ENCODE measurements at places on chromosomes 11 and 22.

DNA sequence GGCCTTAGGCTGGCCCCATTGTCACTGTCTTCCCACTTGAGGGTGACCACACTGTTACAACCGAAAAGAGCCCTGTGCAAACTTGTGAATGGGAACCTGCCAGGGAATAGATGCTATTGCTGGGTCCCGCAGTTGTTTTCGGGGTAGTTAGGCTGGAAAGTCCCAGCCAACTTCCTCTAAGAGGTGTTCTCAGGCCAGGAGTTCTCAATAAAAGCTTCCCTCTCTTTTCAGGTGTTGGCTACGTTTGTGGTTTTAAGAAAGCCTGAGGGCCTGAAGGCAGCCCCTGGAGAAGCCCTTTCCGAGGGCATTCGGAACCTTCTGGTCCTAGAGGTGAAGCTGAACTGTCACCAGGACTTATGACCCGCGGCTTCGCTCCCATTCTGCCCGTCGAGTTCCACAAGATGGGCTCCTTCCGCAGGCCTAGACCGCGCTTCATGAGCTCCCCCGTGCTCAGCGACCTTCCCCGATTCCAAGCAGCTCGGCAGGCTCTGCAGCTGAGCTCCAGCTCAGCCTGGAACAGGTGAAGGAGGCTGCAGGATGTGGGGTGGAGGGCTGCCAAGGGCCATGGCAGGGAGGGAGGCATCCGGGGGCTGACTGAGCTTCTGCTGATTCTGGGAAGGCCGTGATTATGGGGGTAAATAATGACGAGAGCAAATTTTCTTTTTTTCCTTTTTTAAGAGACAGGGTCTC lies 104.8 kb downstream of the PRR5L start:
- DNase-seq, result no peak

DNA sequence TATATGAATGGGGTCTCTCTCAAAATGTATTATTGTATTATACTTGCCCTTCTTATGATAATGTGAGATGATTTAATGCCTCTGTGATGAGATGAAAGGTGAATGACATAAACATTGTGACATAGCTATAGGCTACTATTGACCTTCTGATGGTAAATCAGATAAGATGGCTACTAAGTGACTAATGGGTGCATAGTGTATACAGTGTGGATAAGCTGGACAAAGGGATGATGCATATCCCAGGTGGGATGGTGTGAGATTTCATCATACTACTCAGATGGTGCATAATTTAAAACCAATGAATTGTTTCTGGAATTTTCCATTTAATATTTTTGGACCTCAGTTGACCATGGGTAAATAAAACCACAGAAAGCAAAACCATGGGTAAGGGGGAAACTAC lies 243.5 kb downstream of the SBF2 start:
- no peak for DNase-seq

DNA sequence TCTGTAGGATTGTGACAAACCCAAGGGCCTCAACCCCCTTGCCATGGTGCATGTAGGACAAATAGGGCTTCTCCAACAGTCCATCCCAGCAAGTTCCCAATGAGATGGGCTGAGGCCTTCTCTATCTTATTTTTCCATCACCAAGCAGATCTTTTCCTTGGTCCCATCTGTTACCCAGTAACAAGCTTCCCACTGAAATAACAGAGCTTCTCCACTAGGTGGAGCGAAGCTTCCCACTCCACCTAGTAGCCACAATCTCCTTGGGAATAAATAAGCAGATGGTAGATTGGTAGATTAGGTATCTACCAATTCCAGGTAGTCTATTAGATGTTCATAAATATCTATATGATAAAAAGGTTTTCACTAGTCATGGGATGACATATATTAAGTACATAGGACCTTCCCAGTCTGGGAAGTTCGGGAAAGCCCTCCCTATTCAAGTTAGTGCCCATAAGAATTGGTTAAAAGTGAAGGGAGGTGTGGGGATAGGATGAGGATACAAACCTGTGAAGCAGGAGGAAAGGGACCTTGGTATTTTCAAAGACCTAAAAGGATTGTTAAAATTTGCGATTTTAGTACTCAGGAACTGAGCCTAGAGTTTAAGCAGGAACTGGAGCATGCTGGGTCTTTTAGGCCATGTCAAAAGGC lies 5.9 kb upstream of the OR52L1 start:
- DNase-seq, result no peak

- DNase-seq, result no peak
Observed at GRCh38 chr11:126607776-126608541, 252.5 kb downstream of the ST3GAL4 start.

DNA sequence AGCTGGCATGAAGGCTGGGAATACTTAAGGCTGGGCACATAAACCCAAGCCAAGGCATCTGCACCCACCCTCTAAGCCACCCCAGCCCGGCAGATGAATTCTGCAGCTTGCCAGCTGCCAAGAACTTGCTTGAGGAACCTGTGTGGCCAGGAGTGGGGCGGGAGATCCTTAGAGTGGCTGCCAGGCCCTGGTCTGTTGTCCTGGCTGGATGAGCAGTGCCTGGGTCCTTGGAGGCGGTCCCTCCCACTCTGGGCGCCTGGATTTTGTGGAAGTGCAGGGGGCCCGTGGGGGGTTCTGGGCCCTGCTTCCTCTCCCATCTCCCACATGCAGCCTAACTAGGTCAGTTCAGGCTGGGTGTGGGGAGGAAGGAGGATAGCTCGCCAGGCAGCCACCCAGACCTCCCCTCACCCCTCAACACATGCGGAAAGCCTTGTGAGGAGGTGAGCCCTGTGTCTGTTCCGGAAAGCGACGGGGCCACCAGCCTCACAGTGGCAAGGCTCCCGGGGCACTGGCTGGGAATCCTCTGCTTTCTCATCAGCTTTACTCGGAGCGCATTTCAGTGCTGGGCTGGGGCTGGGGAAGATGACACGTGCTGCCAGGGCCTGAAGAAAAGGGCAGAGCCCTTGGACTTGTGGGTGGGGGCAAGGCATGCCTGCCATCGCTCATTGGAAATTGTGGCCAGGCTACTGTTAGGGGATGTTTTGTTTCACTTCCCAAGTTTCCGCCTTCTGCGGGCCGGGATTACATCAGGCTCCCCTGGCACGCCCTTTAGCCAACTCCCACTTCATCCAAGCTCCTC lies 8.4 kb downstream of the DAGLA start:
- no peak for DNase-seq

- no peak for DNase-seq
Observed at GRCh38 chr11:2826679-2827056, 58.9 kb downstream of the CDKN1C start.

GRCh38 chr22:19637408-19638281 lies 76.7 kb upstream of the SEPTIN5 start:
- no peak for DNase-seq

DNA sequence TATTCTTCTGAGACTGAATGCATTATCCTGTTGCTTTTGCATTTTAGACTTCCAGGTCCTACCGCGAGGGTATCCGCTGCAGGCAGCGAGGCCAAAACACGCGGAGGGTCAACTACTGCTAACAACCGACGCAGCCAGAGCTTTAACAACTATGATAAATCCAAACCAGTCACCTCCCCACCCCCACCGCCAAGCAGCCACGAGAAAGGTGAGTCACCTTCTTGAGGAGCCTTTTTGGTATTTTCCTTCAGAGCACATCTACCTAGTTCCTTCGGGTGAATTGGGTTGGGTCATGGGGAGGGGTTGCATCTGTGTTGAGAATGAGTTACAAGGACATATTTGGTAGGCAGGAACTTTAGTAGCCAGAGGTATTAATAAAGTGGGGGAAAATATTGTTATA lies 179.8 kb downstream of the NAV2 start:
- DNase-seq, result no peak

GRCh38 chr11:79294845-79295731 lies 145.7 kb downstream of the TENM4 start:
- DNase-seq, result no peak

- DNase-seq, result no peak
Observed at GRCh38 chr11:27626269-27626937, 73.9 kb downstream of the BDNF start.

DNA sequence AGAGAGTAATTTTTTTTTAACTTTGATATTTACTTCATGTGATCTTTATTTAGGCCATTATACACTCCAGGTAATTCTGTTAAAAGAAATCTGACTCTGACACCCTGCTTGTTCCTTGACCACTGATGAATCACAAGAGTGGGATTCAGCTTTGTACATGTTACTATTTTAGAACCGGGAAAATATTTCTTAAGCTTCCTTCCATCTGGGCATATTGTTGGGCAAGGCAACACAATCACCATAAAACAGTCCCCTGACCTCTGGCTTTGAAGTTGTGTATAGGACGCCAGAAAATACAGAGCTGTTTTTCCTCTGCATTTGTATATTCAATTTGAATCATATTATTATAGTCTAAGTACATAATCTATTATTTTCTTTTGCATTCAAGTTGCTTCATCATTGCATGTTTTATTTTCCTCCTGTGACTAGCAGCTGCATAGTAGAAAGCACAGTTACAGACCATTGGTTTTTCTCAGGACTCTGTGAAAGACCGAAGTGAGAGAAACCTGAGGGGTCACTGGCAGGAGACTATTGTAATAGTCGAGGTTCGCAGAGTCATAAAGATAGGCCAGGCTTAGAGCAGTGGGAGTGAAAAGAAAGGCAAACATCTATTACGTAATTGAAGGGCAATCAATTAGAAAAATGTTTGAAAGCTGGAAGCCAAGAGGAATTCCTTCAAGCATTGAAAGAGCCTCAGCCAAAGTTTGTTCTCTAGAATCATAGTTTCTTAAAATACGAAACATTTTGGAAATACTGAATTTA lies 51.8 kb upstream of the SLC36A4 start:
- DNase-seq, result no peak

- DNase-seq, result no peak
Observed at GRCh38 chr11:15229069-15229468, 114.3 kb downstream of the INSC start.

GRCh38 chr11:133173810-133174412 lies 358.4 kb downstream of the OPCML start:
- DNase-seq, result no peak

GRCh38 chr22:41913842-41914534 lies 886 bp downstream of the SHISA8 start:
- no peak for DNase-seq

- DNase-seq, result no peak
Observed at GRCh38 chr22:36016684-36017083, 11.9 kb downstream of the RBFOX2 start.

- no peak for DNase-seq
Observed at GRCh38 chr11:5597953-5598352, 1.5 kb downstream of the TRIM6 start.

GRCh38 chr11:36312611-36313472 lies 16.8 kb downstream of the PRR5L start:
- no peak for DNase-seq

GRCh38 chr22:25762147-25762546 lies 20.2 kb downstream of the MYO18B start:
- no peak for DNase-seq

DNA sequence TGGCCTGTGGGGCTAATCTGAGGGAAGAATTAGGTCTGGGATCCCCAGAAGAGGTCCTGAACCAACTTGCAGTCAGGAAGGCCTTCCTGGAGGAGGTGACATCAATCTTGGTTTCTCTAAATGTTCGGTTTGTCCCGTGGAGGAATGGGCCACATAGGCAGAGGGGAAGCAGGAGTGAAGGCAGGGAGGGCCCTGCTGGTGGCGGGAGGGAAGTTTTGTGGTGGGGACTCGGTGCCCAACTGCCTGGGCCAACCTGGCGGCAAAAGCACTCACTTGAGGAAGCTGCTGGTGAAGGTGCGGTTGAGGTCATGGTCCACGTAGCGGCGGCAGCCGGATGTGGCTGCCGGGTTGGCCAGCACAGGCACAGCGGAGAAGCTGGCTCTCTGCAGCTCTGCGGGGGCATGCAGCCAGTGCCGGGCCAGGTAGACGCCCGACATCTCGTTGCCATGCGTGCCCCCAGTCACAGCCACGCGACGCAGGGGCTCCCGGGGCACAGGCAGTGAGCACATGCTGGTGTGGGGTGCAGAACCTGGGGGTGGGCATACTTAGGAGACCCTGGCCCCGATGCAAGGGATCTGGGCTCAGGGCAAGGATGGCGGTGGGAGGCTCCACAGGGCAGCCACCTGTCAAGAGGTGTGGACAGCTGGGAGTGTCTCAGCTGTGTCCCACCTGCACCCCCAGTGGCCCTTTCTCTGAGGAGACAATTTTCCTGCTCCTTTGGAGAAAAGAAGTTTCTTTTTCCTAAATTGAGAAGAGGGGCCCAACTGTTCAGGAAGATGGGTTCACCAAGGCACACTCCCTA lies 3.8 kb downstream of the ACY3 start:
- no peak for DNase-seq

GRCh38 chr11:105838668-105839384 lies 183.2 kb downstream of the MSANTD4 start:
- no peak for DNase-seq

- no peak for DNase-seq
Observed at GRCh38 chr11:67432655-67433349, 4.5 kb downstream of the RPS6KB2 start.

DNA sequence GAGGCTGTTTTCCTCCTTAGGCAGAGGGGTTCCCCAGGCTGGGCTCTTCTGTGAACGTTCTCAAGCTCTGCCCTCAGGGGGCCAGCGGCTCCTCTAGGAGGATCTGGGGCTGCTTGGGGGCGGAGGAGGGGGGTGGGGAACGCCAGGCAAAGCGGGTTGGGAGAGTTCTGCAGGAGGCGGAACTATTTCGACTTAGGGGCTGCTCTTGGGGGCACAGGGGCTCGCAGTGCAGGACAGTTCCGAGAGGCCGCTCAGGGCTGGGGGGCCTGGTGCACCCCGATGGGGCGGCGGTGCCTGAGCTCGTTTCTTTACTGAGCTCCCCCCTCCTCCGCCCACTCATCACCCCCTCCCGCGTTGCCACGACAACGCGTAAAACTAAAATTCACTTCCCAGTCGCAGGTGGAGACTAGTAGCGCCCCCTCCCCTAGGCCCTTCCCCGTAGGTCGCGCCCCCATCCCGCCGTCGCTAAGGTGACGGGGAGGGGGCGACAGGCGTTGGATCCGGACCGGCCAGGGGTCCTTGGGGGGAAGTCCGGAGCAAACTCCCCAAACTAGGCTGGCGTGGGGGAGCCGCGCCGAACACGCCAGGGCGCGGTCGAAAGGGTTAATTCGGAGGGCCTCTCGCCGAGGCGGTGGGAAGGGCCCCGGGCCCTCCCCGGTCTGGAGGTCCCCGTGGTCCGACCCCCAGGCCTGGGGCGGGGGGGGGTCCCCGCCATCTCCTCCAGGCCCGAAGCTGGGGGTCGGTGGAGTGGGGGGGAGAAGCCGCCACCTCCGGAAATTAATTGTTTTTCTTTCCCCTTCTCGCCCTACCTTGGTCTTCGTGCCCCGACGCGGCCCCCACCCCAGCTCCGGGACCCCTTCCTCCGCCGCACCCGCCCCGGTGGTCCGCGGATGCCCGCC lies 857 bp downstream of the SHANK3 start:
- DNase-seq, result no peak

GRCh38 chr11:8183111-8183510 lies 14.3 kb upstream of the RIC3 start:
- no peak for DNase-seq
